ENCODE measurements at places on chromosomes 16 and 17.

GRCh38 chr17:81311946-81312345 lies 16.8 kb upstream of the SLC38A10 start:
- no peak for DNase-seq

DNA sequence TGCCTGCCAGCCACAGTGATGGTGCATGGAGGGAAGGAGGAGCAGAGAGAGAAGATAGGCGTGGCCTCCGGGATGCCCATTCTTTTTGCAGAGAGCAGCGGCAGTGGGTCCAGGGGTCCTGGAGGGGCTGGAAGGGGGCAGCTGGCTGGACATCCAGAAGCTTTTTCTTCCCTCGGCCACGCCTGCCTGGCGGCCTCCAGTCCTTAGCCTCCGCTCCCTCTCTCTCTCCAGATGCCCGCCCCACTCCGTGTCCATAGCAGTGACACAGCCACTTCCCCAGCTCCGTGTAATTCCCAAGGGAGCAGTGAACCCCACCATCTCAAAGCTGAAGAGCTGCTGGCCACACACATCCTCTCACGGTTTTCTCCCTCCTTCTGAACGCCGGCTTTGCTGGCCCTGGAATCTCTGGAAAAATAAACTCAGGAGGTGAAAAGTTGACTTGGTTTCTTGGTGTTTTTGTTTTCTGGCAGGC lies 26.3 kb upstream of the CDC42EP4 start:
- DNase-seq = no peak

- no peak for DNase-seq
Observed at GRCh38 chr16:57192720-57193486, 6.8 kb downstream of the RSPRY1 start.

DNA sequence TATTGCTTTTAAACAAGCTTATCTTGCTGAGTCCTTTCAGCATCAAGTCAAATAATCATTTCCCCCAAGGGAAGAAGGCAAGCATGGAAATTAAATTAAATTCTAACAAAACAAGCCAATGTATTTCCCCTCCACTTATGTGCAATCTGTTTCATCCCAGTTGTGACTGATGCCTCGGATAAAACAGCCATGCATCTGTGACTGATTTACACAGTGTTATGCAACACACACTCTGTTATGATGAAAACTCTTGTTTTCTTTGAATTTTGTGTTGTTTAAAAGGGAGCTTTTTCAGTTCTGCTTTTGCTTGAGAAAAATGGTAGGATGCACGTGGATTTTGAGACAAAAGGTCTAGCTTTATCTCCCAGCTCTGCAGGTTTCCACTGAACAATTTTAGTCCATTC lies 32.6 kb downstream of the TMEM100 start:
- peak; percentile 48 for DNase-seq

- peak; percentile 31 for DNase-seq
Observed at GRCh38 chr16:75590920-75591843, 25.0 kb downstream of the GABARAPL2 start.

- no peak for DNase-seq
Observed at GRCh38 chr17:333626-334396, 18.8 kb downstream of the RPH3AL start.

DNA sequence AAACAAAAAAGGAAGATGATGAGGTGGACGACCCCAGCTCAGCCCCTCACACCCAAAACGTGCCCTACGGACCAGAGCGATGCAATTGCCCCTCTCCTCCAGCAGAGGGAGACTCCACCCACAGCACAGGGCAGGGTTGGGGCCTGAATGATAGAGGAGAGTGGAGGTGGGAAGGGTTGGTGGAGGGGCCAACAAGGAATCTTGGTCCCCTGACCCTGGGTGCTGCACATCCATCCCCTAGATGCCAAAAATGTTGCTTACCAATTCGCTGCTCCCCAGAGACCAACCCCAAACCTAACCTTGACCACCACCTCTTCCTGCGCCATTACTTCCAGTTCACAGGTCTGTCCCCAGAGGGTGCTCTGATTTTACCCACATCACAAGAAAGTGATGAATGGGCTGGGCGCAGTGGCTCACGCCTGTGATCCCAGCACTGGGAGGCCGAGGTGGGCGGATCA lies 12.9 kb downstream of the P2RX5 start:
- no peak for DNase-seq

DNA sequence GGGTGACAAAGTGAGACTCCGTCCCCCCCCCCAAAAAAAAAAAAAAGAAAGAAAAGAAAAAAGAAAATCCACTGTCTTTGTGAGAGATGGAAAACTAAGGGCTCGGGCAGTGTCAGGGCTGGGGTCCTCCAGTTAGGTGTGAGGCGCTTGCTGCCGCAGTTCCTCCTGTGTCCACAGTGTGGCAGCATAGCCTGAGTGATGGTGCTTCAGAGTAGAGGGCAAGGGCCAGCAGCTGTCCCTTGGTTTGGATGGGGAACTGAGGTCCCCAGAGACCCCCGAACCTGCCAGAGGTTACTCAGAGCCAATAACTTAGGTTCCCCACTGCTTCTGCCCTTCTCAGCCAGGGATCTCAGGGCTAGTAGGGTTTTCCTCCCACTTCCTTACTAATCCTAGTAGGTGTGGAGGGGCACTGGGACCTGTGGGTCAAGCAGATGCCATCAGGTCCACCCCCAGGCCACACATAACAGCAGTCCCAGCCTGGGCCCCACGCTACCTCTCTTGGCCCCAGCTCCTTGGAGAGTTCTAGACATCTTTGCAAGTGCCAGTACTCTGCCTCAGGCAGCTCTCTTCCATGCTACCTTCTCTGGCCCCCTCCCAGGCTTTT lies 7.9 kb upstream of the LLGL1 start:
- no peak for DNase-seq

DNA sequence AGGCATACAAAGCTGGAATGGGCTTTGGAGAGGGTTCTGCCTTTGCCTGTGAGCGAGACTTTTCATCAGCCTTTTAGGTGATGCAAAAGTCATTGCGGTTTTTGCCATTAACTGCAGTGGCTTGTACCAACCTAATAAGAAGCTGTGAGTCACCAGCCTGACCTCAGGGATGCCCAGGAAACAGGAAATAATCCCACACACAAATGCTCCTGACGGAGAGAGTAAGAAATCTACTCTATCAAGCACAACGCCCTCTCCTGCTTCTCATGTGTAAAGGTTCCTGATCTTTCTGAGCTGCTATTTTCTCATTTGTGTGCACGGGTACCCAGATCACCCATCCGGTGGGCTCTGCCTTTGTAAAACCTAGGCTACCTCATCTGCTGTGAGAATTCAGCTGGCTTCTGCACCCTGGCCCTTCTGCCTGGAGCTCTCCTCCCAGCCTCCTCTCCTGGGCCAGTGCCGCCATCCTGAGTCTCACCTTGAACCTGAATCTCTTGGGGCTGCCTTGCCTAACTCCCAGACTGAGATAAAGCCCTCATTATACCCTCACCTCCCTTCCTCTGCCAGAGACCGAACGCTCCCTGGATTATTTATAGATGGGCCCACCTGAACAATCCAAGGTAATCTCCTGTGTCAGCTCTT lies 299.7 kb downstream of the C16orf95 start:
- peak; percentile 49 for DNase-seq

- no peak for DNase-seq
Observed at GRCh38 chr16:57396786-57397185, 7.8 kb upstream of the CCL17 start.

DNA sequence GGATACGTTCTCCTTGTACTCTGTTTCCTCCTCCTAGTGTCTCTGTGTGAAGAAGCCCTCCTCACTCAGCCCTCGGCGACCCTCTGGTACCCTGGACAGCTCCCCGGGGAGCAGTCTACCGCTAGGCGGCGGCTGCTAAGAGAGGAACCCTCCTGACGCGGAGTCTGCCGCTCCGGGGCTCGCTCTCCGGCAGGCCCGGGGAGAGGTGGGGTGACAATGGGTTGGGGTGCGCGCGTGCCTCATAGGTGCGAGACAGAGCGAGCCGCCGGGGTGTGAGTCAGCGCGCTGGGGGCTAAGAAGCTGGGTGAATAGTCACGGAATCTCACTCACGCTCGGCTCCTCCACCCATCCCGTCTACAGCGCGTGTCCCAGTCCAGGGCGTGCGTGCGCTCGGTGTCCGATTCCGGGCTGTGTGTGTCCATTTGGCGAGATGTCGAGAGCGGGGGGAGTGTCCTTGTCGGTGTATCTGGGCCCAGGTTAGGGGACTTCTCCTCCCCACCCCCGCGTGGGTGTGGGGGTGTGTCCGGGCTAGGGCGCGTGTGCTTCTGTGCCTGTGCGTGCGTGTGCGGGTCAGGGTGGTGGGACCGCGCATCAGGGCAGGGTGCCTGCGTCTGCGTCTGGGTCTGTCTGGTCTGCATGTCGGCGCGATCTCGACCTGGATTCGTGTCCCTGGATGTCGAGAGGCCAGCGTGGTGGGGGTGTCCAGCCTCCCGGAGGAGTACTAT lies 577 bp upstream of the HS3ST2 start:
- no peak for DNase-seq

- no peak for DNase-seq
Observed at GRCh38 chr16:6105115-6105514, 1007.5 kb upstream of the EEF2KMT start.

DNA sequence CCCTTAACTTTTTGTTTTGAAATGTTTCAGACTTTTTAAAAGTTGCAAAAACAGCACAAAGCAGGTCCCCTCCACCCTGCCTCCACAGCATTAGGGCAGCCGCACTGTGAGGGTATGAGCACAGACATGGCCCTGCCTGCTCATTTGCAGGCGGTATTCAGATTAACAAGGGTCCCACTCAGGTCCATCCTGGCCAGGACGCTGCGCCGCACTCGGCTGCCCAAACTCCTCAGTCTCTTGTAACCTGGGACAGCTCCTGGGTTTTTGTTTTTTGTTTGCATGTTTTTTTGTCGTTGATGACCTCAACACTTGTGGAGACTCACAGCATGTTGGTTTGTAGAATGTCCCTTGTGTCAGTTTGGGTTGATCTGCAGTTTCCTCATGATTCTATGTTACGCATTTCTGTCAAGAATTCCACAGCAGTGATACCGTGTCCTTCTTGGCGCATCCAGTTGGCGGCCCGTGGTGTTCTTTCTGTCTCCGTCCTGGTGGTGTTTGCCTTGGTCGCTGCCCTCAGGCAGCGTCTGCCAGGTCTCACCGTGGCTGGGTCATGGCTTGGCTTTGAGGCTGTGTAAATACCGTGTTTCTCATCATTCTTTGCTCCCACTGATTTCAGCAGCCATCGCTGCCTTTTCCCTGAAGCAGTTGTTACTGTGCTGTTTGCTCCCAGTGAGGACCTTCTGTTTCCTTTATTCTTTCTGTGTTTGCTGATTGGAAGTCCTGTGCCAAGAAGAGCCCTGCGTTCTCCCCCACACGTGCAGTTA lies 18.5 kb downstream of the CRAMP1 start:
- no peak for DNase-seq

GRCh38 chr16:12132850-12133440 lies 156.4 kb downstream of the SNX29 start:
- DNase-seq = no peak

DNA sequence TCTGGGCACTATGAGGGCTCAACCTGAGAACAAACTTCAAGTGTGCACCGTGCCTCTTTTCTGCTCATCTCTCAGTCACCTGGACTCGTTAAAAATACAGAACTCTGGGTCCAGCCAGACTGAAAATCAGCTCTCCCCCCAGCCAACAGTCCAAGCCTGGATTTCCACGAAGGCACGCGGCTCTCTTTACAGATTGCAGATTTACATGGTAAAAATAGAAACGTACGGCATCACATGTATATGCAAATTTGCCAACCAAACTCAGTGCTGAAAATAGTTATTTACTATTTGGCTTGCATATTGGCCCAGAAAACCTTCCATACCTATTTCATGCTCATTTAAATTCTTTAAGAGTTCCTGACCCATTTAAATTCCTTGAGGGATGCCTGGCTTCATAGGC lies 315.8 kb downstream of the MAF start:
- DNase-seq = no peak

DNA sequence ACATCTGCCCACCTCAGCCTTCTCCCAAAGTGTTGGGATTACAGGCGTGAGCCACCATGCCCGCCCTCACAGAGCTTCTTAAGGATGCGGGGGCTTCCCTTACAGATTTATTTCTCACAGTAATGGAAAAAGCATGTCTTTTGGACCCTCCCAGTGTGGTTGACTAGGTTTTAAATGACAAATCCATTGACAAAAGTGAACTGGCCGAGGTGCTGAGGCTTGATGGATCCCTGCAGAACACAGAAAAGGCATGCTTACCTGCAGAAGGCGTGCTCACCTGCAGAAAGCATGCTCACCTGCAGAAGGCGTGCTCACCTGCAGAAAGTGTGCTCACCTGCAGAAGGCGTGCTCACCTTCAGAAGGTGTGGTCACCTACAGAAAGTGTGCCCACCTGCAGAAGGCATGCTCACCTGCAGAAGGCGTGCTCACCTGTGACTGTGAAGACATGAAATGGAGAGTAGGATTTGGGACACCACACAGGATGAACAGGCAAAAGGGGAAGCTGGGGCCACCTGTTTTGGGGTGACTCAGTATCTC lies 15.1 kb upstream of the BBS2 start:
- no peak for DNase-seq

GRCh38 chr16:89615596-89616090 lies 2.2 kb downstream of the DPEP1 start:
- DNase-seq = no peak

GRCh38 chr16:86075839-86076440 lies 177.0 kb downstream of the IRF8 start:
- DNase-seq = no peak

- DNase-seq = no peak
Observed at GRCh38 chr16:2881783-2882649, 999 bp upstream of the FLYWCH2 start.

DNA sequence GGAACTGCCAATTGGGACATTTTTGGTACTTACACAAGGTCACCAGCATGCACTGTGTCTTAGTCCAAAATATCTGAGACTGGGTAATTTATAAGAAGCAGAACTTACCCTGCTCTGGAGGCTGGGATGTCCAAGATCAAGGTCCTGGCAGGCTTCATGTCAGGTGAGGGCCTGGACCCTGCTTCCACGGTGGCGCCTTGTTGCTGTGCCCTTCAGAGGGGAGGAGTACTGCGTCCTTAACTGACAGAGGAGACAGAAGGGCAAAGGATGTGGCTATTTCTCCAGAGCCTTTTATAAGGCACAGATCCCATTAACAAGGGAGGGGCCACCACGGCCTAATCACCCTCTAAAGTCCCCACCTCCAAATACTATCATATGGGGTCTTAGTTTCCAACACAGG lies 178.9 kb downstream of the C16orf95 start:
- no peak for DNase-seq

DNA sequence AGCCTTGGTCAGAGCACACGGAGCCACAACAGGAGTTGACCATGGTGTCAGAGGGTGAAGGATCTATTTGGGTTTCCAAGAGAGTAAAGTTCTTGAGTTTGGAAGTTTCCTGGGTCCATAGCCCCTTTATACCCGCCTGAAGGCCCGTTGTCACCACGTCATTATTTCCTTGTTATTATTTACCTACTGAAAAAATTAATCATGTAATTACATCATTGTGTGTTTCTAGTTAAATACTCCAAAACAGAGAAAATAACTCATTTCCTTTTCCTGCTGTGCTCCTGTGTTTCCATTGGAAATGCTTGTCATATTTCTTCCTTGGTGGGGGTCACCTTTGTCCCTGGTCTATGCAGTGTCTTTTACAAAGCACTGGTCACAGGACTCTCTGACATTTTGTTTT lies at the start of gene KRTAP4-8:
Gene KRTAP4-8 (minus strand): TSS at position 101 of the 400 bp plus-strand sequence. CDS start 58 bp downstream, at position 43.
- DNase-seq = no peak
